Activated naive CD8-positive, alpha-beta T cell treated with anti-CD3 and anti-CD28 coated beads, Interleukin-2, amount 50 U/mL, for 16 hours (primary cell): ENCODE measurements at places on chromosomes 12 and 14.

- no peak for DNase-seq
These were observed 49.8 kb upstream of the USP15 start for GRCh38 chr12:62210422-62210821.

GRCh38 chr14:21703357-21704326 is 30.0 kb upstream of the OR4E1 start:
- no peak for DNase-seq

DNA sequence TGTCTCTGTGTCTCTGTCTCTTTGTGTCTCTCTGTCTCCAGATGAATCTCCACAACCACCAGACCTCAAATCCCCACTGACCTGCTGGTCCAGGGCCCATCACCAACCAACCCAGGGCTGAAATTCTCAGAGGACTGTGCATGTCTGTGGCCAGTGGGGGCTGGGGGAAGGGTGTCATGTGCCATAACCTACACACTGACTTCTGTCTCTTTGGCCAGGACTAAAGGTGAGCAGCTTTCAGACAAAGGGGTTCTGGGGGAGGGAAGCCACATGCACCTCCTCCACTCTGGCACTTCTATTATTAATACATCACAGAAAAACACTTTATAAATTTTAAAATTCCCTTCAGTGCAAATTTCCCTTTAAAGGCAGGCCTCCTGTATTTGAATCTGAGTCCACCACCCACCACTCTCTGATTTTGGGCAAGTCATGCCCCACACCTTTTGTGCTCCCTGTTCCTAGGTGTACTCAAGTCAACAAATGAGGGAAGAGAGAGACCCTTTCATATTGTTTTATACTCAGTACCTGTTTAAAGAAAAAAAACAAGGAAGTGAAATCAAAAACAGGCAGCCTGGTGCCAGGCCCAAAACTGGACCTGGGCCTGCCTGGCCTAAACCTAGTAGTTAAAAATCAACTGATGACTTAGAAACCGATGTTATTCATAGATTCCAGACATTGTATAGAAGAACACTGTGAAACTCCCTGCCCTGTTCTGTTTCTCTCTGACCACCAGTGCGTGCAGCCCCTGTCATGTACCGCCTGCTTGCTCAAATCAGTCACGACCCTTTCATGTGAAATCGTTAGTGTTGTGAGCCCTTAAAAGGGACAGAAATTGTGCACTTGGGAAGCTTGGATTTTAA is 80.2 kb downstream of the TUNAR start:
- no peak for DNase-seq

DNA sequence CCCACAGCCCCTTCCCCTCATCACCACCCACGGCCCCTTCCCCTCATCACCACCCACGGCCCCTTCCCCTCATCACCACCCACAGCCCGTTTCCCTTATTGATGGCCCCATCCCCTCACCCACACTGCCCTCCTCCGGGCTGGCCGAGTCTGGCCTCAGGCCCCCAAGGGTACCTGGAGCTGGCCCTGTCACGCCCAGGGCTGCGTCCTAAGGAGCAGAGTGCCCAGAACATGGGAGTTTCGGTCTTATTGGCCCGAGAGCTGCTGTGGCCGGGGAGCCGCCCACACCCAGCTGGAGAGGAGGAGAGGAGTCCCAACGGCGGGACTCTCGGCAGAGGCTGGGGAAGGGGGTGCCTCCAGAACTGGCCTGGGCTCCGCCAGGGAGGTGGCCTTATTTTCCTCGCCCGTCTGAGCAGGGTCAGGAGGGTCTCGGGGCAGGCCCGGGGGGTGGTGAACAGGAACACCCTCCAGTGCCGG is 182.3 kb downstream of the KIF26A start:
- no peak for DNase-seq

DNA sequence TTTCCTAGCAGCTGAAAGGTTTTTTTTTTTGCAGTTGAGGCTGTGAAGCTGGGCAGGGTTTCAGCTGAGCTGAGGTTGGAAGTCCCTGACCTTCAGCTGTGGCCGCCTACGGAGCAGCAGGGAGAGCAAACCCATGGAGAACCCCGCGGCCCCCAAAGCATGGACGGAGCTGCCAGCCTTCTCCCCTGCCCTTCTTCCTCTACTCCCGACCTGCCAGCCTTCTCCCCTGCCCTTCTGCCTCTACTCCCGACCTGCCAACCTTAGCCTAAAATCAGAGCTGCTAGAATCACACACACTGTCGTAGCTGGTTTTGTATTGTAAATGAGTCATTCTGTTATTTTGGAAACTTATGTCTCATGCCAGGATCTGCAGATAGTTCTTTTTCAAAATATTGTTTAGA is 74.6 kb downstream of the PPP2R5C start:
- no peak for DNase-seq

DNA sequence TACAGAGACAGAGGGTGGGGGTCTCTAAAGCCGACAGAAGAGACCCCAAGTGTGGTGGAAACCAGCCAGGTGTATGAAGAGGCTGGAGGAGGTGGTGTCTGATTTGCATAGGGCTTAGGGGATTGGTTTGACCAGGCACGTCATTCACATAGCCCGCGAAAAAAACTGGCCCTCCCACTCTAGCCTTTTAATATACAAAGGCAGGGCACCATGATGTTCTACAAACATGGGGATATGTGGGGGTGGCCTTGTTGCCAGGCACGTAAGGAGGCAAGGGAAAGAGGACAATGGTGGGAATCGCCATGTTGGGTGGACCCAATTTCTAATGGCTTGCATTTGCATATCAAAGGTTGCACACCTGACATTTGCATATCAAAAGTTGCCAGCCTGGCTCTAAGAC is 13.2 kb downstream of the LALBA start:
- no peak for DNase-seq

DNA sequence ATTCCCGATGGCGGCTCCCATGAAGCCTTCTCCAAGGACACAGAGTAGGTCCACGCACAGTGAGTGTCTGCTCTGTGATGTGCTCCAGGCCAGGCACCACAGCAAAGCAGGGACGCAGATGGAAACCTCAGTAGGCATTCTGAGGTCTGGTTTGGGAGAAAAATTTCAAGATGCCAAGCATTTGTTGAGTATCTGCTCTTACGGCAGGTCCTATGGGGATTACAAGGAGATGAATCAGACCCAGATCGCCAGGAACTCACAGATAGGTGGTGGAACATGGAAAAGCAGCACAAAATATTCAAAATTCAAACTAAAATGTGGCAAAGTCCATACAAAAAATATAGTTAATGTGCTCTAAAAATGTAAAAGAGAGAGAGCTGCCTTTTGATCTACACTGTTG is 684.9 kb upstream of the TMEM132C start:
- DNase-seq, result no peak

- DNase-seq, result no peak
These were observed 161.7 kb downstream of the BTG1 start for GRCh38 chr12:91983935-91984334.

DNA sequence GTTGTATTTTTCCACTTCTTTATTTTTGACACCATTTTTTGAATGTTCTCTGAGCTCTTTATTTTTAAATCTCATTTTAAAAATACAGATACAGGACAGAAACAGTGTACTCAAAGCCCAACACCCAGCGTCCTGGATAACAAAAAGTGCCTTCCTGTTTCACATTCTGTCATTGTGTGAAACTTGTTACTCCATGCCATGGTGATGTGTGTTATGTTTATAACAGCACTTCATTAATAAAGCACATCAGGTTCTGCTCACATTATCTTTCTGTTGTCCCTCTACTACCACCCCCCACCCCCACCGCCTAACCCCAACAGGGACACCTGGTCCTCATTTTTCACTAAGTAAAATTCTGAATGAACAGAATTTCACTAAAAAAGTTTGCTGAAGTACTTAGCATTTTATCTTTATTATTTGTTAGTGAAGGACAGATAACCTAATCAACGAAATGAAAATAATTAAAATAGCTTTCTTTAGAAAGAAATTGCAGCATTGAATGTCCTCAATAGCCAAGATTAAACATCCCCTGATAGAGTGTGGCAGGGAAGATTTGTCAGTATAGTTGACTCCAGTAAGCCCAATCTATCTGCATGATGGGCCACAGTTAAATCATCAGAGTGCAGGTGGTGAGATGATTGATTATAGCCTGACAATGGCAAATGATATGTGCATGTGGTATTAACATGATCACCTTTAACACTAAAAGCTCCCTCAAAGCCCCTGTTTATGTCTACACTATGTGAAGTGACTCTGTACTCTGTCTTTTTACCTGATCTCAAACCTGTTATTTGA is 153.9 kb downstream of the ACSS3 start:
- DNase-seq, result no peak

- DNase-seq, result peak; percentile 83
These were observed at the start of gene FBXL14 for GRCh38 chr12:1594261-1595025. Gene FBXL14 (minus strand): TSS chr12:1594581. CDS start chr12:1594066, 515 bp downstream.

GRCh38 chr12:45590646-45591045 is 138.9 kb upstream of the ARID2 start:
- DNase-seq, result no peak

- no peak for DNase-seq
These were observed 230.8 kb downstream of the DPF3 start for GRCh38 chr14:72663076-72663487.

DNA sequence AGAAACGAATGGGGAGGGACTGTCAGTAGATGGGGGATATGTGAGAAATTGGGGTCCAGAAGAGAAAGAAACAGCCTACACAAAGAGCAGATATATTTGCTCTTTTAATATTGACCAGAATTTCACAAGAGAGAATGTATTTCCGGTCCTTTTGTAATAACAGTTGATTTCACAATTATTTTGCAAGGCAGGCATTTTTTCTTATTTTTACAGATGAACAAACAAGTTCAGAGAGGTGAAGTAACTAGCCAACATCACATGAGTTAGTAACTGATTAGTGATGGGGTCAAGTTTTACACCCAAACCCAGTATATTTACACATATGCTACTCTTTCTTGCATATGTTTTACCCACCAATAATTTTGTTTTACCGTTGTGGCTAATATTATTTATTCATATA is 188.2 kb downstream of the NAV3 start:
- DNase-seq, result no peak

- no peak for DNase-seq
These were observed 209.9 kb upstream of the NOS1 start for GRCh38 chr12:117571321-117571720.

GRCh38 chr12:76030341-76031080 is 1.1 kb downstream of the PHLDA1 start:
- no peak for DNase-seq

- DNase-seq, result no peak
These were observed 174.1 kb upstream of the RMST start for GRCh38 chr12:97288531-97288930.

- DNase-seq, result no peak
These were observed 399 bp upstream of the WASHC4 start for GRCh38 chr12:105107171-105107493.

GRCh38 chr12:27869567-27869966 is 89.5 kb upstream of the MANSC4 start:
- DNase-seq, result no peak

DNA sequence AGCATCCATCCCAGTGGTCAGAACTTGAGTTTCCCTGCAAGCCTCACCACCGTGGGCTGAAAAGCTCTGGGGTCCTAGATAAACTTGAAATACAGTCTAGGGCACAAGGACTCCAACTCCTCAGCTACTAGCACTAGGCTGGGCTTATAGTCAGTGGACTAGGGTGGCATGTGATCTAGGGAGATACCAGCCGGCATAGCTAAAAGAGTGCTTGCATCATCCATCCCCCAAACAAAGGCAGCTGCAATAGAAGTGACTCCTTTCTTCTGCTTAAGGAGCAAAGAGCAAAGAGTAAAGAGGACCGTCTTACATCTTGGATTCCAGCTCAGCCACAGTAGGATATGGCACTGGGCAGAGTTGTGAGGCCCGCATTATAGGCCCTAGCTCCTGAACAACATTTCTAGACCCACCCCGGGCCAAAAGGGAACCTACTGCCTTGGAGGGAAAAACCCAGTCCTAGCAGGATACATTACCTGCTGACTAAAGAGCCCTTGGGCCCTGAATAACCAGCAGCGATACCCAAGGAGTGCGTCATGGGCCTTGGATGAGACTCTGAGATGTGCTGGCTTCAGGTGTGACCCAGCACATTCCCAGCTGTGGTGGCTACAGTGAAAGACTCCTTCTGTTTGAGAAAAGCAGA is 17.9 kb upstream of the SOS2 start:
- no peak for DNase-seq

DNA sequence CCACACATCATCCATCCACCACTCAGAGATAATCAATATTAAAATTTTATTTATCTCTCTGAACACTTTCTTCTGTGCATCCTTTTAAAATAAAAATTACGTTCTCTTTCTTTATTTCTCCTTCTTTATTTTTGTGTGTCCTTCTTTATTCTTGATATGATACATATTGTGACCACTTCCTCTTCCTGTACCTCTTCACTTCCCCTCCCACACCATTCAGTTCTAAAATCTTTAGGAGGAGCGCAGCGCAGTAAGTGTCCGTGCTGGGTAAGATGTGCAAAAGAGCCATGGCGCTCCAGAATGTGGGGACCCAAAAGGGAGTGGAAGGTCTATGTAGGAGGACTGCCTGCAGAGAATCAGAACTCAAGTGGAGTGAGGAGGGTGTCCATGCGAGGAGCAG is 256.7 kb downstream of the ITPR2 start:
- DNase-seq, result no peak

DNA sequence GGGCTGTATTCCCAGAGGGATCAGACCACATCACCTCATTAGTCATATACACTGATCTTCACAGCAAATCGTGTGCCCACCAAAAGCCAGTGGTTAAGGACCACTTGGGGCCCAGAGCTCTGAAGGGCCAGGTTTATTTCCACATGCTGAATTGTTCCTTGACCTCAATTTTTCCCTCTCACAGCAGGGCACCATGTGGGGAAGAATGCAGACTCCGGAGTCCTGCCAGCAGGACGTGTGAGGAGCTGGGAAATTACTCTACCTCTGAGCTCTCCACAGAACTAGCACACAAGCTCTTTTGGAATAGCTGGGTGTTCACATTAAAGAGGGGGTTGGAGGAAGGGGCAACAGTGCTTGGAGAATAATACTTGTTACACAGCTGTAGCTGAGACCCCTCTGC is 57.6 kb upstream of the SEL1L start:
- DNase-seq, result no peak

GRCh38 chr12:78392918-78393317 is 471.7 kb upstream of the SYT1 start:
- DNase-seq, result no peak

DNA sequence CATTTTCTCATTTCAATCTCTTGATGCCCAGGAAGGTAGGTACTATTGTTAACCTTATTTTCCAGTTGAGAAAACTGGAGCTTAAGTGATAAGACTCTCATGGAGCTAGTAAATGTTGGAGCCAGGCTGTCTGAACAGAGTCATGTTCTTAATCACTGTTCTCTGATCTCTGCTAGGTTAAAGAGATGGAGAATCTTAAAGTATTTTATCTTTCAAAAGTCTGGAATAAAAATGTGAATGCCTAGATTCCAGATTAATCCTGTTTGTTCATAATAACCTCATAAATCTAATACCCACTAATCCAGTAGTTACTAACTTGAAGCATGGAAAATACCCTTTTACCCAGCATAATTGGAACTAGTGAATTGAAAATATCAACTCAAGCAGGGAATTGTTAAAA is 341.0 kb upstream of the RGS6 start:
- no peak for DNase-seq

DNA sequence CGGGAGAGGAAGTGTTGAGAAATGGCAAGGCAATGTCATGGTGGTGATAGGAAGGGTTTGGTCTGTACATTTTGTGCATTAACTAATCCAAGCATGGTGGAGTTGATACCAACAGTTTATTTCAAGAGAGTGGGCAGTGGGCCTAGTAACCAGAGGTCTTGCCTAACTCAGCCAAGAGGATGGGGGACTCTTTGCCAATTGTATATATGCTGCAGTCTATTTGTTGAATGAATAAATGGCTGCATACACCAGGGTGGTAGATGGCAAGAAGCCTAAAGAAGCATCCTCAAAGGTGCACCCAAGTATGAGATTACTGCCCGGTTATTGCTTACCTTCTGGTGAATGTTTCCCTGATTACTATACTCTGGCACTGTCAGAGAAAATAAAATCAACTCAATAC is 295.9 kb downstream of the ITPR2 start:
- DNase-seq, result no peak
